Keratinocyte (primary cell): ENCODE measurements at places on chromosomes 3 and 15. TPM values are rescaled to one million over a fixed set of nuclear protein-coding genes. Genes with fewer than 3 reads are reported as not detected.

NOX5 gene
- 0.09 to 0.18 TPM (median 0.16 TPM) in 3 replicates for polyA plus RNA-seq

RABL3 gene
- 7.6 to 13.4 TPM (median 8.2 TPM) in 3 replicates for polyA plus RNA-seq

GPR149 gene
- polyA plus RNA-seq: not detected in 3 replicates

TRIM71 gene
- polyA plus RNA-seq: under 0.01 TPM in 1 of 3 replicates, not detected in the others

DNA sequence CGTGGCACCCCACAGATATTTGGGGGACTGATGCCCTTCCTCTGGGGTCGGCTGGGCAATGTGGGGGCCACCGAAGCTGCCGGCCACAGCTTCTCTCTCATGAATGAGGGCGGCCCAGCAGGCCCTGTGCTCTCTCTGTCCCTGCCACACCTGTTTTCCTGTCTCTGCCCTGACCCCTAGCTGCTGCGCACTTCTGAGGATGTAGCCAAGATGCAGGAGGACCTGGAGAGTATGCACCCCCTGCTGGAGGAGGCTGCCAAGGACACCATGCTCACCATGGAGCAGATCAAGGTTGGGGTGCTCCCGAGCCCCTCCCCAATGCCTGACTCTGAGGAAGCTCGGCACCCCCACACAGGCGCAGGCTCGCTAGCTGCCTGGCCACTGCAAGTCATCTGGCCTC, 59.7 kb downstream of the SEMA3G start:
- DNase-seq: no peak
